Vagina (tissue), 2 donors: ENCODE measurements at places on chromosomes 13 and 19. TPM values are rescaled to one million over a fixed set of nuclear protein-coding genes. Genes with fewer than 3 reads are reported as not detected.

The CCDC122 gene
- total RNA-seq: 4.9 TPM

The SLC7A9 gene
- total RNA-seq: not detected

The PCDH20 gene
- total RNA-seq: 0.98 TPM

The CASP14 gene
- total RNA-seq: 34.6 TPM

DNA sequence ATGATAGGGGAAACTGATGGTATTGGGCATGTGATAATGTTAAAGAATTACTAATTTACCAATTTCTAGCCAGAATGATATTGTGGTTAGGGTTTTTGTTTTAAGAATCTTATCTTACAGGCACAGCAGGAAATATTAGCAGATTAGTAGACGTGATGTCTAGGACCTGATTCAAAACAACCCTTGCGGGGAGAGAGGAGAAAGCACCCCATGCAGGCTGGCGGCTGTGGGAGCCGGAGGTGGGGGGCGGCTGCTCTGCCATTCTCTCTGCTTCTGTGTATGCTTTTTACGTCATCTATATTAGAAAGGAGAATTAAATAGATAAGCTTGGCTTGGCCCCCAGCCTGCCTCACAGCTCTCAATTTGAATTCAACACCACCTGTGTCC is 41.5 kb downstream of the MLLT1 start:
- no peak for DNase-seq

GRCh38 chr13:31427151-31428100 is 227.7 kb downstream of the B3GLCT start:
- DNase-seq: no peak

DNA sequence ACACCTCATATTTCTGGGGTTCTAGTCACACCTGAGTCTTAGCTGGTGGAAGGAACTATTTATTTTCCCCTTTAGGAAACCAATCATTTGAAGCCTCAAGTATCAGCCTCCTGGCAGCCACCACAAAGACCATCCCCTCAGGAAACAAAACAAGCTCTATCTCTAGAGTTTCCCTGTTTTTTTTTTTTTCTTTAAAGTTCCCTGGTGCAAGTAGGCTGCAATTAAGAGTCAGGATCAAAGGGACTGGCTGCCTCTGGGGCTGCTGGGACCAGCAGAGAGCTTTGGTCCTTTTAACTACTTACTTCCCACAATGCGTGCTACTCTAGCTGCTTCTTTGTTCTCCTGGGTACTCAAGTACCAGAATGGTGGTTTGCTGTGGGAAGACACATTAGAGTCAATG is 11.4 kb downstream of the MBNL2 start:
- no peak for DNase-seq

- no peak for DNase-seq
Observed at GRCh38 chr13:72507416-72508199, 219.8 kb downstream of the MZT1 start.

DNA sequence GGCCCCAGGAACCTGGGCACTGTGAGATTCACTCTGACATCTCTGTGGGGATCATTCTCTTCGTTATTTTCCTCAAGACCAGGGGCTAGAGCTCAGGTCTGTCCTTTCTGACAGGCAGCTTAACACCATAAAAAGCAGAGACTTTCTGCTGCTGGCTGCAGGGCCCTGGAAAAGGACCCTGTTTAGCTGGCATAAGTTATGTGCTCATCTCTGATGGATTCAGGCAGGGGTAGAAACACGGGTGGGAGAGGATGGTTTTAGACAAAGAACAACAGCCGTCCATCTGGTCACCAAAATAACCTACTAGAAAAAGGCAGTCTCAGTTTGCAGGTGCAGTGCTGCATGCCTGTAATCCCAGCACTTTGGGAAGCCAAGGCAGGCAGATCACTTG is 2.3 kb upstream of the GPI start:
- DNase-seq: no peak

DNA sequence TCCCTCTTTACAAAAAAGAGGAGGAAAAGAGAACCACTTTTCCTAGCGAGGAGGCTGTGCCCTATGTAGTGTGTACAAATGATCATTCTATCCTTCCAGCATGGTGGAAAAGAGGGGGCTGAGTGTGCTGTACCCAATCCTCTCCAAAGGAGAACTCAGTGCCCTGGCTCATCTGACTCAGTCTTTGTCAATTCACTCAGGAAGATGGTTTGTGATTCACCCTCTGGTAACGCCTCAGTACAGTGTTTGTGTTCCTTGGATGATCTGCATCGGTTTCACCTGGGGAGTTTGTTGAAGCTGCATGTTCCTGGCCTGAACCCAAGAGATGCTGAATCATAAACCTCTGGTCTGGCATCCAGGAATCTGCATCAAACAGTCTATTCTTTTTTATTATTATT is 18.3 kb upstream of the ENOX1 start:
- no peak for DNase-seq
